Effector memory CD8-positive, alpha-beta T cell (primary cell): ENCODE measurements at places on chromosomes 4 and X.

DNA sequence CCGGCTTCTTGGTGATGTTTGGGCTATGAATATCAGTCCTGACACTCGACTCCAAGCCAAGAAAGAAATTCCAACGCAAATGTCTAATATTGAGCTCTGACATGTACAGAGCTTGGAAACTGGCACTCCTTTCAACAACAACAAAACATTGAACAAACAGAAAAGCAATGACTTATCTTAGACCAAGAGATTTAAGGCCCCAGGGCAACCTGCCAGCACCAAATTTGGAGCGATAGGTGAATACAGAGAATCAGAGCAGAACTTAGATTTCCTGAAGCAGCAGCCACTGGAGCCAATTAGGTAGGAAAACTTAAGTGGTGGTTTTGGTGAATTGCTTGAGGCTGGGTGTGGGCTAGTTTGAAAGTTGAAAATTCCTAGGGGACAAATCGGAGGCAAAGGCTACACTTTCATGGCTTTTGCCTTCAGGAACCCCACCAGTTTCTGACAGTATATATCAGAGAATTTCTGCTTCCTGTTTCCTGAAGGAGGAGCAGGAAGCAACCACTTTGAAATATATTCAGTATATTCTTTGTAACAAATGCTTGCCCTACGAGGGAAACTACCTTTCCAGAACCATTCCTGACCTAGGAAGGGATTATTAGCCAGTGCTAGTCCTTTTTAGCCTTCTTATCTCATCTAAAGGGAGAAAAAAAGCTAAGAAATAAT is 10.1 kb upstream of the FMR1 start:
- DNase-seq = no peak

GRCh38 chr4:26058537-26058936 is 144.5 kb downstream of the SMIM20 start:
- no peak for DNase-seq

DNA sequence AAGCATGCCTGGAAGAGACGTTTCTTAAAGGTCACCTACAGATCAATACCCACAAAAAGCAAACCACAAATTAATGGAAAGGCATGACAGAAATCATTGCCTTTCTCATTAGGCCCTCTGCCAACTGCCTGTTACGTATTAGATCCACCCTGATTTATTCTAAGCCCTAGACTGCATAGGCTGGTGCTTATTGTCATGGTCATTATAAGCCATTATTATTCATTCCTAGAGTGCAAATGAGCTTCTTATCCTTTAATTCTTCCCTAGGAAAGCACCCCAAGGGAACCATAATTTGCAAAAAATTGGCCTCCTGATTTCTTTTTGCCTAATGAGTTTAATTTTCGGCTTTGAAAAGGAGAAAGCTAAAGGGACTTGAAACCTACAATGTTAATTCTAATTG is 184.2 kb upstream of the GPRIN3 start:
- DNase-seq = no peak

DNA sequence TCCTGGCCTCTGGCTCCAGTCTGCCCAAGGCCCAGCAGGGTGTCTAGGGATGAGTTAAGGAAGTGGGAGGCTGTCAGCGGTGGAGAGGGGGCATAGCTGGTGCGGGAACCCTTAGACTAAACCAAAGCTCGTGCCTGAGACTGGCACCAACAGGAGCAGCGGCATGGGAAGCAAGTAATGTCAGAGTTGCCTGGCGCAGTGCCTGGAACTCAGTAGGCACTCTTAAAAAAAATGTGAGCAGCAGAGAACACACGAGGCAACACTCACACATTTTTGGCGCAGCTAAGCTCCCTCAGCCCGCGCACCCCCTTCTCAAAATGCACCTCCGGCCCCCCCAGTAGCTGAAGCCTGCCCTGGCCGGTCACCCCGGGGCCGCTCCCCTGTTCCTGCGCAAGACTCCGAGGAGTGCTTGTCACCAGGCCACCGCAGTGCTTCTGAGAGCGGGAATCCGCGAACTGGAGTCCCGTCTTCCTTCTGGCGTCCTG is 583 bp downstream of the GABRE start:
- no peak for DNase-seq

DNA sequence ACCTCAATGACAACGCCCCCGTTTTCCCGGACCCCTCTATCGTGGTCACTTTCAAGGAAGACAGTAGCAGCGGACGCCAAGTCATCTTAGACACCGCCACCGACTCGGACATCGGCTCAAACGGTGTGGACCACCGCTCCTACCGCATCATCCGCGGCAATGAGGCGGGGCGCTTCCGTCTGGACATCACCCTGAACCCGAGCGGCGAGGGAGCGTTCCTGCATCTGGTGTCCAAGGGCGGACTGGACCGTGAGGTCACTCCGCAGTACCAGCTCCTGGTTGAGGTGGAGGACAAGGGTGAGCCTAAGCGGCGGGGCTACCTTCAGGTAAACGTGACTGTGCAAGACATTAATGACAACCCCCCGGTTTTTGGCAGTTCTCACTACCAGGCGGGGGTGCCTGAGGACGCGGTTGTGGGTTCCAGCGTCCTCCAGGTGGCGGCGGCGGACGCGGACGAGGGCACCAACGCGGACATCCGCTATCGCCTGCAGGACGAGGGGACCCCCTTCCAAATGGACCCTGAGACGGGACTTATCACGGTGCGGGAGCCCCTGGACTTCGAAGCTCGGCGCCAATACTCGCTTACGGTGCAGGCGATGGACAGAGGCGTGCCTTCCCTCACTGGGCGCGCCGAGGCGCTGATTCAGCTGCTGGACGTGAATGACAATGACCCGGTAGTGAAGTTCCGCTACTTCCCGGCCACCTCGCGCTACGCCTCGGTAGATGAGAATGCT is 2.2 kb downstream of the FAT4 start:
- DNase-seq = no peak

DNA sequence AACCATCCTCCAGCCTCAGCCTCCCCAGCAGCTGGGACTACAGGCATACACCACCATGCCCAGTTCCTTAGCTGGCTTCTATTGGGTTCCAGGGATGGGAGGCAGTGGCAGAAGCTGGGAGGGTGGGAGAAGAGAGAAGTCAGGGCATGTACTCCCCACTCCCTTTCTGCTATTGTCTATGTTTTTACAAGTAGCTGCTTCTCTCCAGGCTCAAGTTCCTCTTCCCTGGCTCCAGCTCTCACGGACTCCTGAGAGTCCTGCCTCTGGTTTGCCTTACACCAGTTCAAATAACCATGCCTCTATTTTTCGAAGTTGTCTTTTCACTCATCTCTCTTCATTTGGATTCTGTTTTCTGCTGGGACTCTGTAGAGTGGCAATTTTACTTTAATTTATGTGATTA is 2.9 kb downstream of the TBC1D9 start:
- no peak for DNase-seq
